ENCODE measurements at places on chromosomes 6 and 20.

DNA sequence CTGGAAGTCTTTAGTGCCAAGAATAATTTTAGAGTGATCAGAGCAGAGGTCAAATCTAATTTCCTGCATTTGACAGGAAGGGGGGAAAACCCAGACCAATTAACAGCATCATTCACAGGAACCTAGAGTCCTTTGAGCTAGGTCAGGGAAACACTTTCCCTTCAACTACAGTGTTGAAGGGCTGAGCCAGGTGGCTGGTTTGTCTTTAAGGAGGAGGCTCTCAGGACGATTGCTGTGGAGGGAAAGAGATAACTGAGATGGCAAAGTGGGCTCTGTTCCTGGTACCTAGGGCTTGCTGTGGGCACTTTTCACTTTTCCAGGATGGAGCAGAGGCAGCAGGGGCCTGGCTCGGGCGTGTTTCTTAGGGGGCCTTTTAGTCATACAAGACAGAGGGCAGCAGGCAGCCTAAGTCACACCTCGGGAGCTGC, 111.9 kb downstream of the SCML4 start:
- no peak for DNase-seq

DNA sequence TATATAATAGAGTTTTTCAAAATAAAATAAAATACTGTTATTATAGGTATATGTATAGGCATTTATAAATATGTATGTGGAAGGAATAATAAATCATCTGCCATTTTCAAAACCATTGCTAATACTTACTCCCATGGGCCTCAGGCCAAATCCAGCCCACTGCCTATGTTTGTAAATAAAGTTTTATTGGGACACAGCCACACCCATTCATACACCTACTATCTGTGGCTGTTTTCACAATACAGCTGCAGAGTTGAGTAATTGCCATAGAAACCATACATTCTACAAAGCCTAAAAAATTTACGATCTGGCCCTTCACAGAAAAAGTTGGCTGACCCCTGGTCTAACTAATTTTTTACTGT, 9.5 kb downstream of the ALDH5A1 start:
- DNase-seq = no peak

- DNase-seq = peak; percentile 64
Observed at GRCh38 chr6:21856844-21857243, 263.3 kb downstream of the SOX4 start.

GRCh38 chr20:10602221-10602871, 71.5 kb downstream of the JAG1 start:
- no peak for DNase-seq

- no peak for DNase-seq
Observed at GRCh38 chr20:54037525-54037924, 32.9 kb downstream of the BCAS1 start.

DNA sequence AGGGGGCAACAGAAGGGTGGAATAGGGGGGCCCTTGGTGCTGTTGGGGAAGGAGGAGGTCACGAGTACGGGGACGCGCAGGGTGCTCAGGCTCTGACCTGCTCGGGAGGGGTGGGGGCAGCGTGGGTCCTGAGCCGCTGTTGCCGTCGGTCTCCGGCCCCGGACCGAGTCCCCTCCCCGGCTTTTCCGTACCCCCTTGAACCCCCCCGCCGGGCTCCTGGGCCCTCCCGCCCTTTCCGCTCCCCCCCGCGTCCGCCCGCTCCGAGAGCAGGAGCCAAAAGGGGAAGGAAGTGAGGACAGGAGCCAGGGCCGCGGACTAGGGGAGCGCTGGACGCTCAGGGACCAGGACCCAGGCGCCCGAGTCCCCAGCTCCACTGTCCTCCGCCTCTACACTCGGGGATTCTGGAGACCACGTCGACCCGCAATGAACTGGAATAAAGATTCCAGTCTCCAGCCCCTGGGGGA, at the start of gene RGL2:
Gene RGL2 (minus strand): TSS at position 170 of the 464 bp plus-strand sequence. CDS start 332 bp downstream, outside the sequence.
- DNase-seq = peak; percentile 87

DNA sequence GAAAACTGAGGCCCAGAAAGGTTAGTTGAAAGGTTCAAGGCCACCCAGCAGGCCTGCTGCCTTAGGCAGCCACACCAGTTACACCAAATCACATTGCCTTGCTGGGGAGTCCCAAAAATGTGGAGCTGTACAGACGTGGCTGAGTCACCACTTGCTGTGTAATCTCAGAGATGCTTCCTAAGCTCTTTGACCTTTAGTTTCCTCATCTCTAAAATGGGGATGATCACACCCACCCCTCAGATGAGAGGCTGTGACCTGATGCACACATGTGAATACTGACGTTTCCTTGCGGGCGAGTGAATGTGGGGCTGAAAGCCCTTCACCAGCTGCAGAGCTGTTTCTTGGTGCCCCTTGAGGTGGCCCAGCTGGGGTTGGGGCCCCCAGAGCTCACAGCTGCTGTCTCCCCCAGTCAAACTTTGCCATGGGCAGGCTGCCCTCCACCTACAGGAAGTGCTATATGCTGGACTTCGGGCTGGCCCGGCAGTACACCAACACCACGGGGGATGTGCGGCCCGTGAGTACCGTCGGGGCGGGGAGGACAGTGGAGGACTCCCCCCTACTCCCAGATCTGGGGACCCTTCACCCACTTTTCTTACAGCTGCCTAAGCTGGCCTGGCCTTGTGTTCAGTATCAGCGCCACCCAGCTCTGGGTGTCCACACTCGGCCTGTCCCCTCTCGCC, 11.0 kb downstream of the TTBK1 start:
- DNase-seq = no peak

GRCh38 chr6:154805288-154805911, 72.2 kb downstream of the SCAF8 start:
- DNase-seq = peak; percentile 4

- no peak for DNase-seq
Observed at GRCh38 chr20:59692139-59692538, 87.8 kb downstream of the PHACTR3 start.

GRCh38 chr6:1971612-1972011, 273.8 kb downstream of the GMDS start:
- DNase-seq = no peak

GRCh38 chr20:51700809-51701285, 67.3 kb downstream of the ATP9A start:
- peak; percentile 14 for DNase-seq

DNA sequence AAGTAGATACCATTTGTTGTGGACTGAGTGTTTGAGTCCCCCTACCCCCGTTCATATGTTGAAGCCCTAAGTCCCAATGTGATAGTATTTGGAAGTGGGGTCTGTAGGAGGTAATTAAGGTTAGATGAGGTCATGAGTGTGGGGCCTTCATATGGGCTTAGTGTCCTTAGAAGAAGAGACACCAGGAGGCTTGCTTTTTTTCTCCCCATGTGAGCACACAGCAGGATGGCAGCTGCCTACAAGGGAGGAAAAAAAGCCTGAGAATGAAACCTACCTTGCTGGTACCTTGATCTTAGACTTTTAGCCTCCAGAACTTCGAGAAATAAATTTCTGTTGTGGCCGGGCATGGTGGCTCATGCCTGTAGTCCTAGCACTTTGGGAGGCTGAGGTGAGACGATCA, 67.9 kb upstream of the TULP4 start:
- no peak for DNase-seq

DNA sequence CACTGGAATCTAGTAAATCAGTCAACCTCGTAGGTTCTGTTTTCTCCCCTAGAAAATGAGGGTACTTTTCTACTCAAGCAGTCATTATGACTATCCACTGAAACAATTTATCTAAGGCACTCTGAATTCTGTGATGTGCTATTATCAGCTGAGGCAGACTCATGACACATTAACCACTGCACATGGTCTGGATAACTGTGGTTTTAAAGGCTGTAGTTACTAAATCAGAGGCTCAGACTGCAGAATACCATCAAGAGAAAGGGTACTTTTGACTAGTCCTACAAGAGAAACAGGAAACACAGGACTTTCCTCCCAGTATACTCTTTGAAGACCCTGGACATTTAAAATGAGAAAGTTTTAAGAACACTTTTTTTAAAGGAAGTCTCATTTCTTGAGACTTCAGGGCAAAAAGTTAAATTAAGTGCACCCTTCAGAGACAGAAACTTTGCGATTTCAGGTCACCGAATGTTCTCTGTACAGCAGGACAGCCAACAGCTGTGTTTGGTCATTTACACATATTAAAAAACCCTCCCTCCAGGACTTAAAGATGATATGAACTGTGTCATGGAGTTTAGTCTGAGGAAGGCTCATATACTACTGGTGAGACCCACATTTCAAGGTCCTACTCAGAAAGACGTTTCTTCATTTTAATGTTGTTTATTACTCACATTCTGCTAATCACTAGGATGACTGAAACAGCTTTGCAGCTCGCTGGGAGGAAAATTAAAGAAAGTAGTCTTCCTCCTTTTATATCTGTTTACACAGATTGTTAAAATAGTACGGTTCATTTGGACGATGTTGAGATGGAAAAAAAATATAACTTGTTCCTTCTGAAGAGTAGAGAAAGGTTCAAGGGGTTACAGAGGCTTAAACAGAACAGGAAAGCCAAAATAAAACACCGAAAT, 19.9 kb downstream of the ATXN1 start:
- DNase-seq = no peak

- DNase-seq = no peak
Observed at GRCh38 chr6:105510746-105511145, 107.9 kb upstream of the PREP start.

GRCh38 chr20:60211618-60212463, 253.6 kb downstream of the CDH26 start:
- DNase-seq = no peak
